ENCODE measurements at places on chromosomes 6 and 20. TPM values are rescaled to one million over a fixed set of nuclear protein-coding genes. Genes with fewer than 3 reads are reported as not detected.

Gene OR2J3
- total RNA-seq: not detected

Gene PROKR2
- not detected for total RNA-seq

Gene HAO1
- total RNA-seq: not detected

- no peak for DNase-seq
These were observed 11.4 kb downstream of the ZNF334 start for GRCh38 chr20:46501961-46502360.

DNA sequence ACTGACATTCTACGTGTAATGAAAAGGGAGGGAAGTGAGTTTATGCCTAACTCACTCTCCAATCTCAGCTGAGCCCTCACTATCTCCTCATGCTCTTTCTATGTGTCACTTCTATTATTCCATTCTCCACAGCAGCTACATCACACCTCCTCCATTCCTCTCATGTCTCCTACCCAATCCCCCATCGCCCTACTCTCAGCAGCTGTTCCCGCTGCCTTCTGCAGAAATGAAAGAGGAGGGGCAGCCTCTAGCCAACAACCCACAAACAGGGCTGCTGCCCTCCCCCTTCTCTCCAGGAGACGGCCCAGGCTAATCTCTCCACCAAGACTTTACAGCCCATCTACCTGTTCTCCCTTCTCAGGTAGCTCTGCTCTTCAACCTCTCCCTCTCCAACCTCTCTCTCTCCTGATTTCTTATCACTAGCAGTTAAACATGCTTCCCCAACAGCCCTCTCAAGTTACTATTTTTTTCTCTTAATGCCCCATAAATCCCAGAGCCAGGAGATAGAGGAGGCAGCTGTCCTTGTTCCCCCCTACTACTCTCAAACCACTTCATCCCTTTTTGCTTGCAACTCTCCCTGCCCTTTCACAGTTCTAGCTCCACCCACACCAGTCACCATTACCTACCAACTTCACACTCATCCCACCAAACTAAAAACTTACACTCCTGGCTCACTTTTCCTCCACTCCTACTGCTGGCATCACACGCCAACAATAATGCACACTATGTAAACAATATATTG is 136.5 kb downstream of the BTBD9 start:
- DNase-seq: no peak

- DNase-seq: no peak
These were observed 111.6 kb upstream of the TENT5A start for GRCh38 chr6:81864124-81864523.

GRCh38 chr20:57244221-57244585 is 22.2 kb downstream of the BMP7 start:
- DNase-seq: no peak

DNA sequence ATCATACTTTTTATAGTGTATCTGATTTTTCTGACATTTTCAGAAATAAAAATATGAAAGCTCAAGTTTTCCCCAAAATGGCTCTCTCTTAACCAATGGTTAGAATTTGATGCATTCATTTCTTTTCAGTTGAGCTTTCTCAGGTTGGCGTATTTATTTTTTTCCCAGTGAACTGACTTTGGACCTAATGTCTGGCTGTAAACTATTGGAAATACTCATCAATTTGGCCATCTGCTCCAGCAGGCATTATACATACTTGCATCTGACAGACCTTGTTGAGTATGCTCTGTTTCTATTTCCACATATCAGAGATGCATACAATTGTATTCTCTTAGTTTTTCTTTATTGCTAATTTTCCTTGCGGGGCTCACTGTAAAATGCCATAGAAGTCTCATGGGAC is 1374.8 kb upstream of the MAP3K7 start:
- no peak for DNase-seq

Measured in transverse colon (tissue), 4 donors.